ENCODE measurements at places on chromosomes 7 and 10.

- DNase-seq, result no peak
Measured at GRCh38 chr10:14491811-14492210, 161.1 kb upstream of the FRMD4A start.

DNA sequence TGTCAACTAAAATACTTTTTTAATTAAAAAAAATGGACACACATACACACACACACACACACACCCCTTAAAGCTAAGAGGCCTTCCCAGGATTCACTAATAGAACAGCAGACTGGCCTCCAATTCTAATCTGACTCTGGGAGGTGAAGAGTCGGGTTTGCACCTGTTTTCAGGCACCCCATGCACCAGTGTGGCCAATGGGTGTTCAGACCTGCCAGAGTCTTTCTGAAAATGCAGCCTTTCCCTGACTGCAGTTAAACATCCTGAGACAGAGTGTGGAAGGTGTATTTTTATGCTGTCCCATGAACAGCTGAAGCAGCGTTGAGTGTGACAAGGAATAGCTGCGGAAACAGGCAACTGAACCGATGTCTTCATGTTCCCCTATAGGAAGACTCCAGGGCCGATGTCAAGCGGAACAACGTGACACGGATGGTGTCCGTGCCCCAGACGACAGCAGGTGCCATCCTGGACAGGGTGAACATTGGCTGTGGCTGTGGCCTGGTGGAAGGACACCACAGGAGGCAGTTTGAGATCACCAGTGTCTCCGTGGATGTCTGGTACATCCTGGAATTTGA is 74.6 kb upstream of the LYZL2 start:
- no peak for DNase-seq

GRCh38 chr10:117894339-117894738 is 152.4 kb downstream of the RAB11FIP2 start:
- no peak for DNase-seq

GRCh38 chr7:124718032-124718766 is 47.4 kb downstream of the GPR37 start:
- no peak for DNase-seq

DNA sequence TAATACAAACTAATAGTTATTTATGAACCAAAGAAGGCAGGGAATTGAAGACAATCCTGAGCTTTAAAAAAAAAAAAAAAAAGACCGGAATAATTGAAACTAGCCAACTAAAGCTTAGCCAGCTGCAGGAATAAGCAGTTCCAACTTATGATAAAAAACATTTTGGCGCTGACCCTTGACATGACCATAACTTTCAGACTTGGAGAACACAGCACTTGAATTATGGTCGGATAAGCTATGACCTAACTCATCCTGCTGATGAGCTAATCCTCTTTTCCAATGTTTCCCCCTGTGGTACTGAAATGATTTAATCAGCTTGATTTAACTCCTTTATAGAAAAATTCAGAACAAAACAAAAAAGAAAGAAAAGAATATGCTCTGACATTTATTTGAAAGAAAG is 181.8 kb downstream of the DGKB start:
- no peak for DNase-seq

DNA sequence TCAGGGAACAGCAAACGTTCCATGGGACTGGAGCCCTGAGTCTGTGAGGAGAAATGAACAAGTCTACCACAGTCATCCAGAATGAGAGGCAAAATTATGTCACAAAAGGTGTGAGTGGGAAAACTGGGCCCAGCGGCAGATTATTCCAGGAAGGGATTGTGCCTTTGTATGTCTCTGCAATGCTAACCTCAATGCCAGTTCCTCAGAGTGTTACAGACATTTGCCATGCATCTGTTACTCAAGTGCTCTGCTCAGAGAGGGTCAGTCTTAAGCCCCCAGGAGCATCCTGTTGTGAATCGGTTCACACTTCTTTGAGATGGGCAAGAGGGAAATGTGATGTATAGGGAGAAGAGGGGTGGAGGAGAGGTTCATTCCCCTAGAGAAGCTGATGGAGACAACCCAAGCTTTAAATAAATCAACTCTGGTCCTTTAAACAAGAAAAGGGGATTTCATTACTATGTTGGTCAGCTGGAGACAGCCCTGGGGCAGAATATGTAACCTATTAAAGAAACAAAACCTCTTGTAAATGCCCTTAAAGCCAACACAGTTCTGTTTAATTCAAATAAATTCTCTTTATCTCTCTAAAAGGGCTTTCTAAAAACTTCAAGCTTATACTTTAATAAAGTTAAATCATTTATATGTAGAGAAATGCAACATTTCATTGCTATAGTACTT is 85.9 kb upstream of the GRB10 start:
- DNase-seq, result no peak

GRCh38 chr10:61346796-61347413 is 106.3 kb downstream of the TMEM26 start:
- DNase-seq, result no peak

- no peak for DNase-seq
Measured at GRCh38 chr10:43843321-43844101, 194.8 kb upstream of the ZNF32 start.

- no peak for DNase-seq
Measured at GRCh38 chr10:85597006-85597405, 769.6 kb downstream of the GRID1 start.

DNA sequence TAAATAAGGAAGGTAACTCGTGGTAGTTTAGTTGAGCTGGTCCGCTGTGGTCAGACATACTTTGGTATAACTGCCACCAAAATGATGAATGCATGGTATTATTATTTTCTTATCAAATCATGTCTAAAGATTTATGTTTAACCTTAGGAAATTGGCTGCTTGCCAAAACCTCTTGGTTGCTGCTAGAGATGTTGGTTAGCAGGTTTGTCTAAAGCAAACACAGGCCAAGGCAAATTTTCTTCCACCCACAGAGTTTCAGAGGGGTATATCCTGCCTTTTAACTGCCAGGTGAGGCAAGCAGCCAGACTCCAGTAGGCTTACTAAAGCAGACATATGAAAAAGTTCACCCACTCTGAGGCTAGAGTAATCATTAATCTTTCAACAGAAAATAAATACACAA is 101.4 kb downstream of the SEMA3E start:
- DNase-seq, result no peak

- no peak for DNase-seq
Measured at GRCh38 chr10:69636626-69637605, 6.9 kb downstream of the FAM241B start.

DNA sequence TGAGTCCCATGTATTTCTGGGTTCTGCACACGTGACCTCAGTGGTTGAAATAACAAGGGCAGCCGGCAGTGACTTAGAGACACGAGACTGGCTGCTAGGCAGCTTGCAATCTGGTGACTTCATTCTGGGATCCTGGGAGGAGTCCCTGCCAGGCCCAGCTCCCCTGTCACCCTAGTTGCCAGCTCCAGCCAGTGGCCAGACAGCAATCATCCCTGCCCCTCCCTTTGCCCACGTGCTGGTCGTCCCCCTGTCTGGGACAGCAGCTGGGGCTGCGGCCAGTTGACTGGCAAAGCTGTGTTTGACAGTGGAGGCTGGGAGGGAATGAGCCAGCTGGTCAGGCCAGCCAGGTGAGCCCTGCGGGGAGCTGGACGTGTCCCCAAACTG is 30.0 kb downstream of the ADGRA1 start:
- no peak for DNase-seq

DNA sequence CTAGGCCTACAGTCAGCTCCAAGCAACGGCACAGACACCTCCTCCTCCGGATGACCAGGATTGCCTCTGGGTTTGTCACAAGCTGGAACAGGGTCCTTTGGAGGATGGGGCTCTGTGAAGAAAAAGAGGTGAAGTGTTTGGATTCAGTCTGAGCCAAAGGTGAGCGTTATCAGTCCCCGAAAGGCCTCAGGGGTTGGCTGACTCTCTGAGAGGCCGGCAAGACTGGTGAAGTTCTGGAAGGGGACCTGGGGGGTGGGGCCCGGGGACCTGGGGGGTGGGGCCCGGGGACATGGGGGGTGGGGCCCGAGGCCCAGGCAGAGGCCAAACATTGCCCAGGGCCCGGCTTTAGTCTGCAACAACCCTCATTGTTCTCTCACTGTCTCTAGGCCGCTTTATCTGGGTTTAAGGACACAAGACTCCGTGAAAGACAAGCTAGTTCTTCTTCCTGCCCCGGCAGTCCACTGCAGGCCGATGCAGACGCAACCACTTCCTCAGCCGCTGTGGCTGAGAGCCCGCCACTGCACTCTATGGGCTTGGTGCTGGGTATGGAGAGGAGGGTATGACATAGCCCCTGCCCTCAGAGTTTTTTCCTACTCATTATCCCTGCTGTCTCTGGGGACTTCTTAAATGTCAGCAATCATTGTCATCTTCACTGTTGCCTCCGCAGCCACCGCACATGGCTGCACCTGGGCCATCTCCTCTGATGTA is 27.4 kb upstream of the PSAP start:
- peak; percentile 55 for DNase-seq

- no peak for DNase-seq
Measured at GRCh38 chr10:43402880-43403452, 6.0 kb downstream of the HNRNPF start.

GRCh38 chr10:116848944-116849247 is 403 bp upstream of the ENO4 start:
- DNase-seq, result no peak

DNA sequence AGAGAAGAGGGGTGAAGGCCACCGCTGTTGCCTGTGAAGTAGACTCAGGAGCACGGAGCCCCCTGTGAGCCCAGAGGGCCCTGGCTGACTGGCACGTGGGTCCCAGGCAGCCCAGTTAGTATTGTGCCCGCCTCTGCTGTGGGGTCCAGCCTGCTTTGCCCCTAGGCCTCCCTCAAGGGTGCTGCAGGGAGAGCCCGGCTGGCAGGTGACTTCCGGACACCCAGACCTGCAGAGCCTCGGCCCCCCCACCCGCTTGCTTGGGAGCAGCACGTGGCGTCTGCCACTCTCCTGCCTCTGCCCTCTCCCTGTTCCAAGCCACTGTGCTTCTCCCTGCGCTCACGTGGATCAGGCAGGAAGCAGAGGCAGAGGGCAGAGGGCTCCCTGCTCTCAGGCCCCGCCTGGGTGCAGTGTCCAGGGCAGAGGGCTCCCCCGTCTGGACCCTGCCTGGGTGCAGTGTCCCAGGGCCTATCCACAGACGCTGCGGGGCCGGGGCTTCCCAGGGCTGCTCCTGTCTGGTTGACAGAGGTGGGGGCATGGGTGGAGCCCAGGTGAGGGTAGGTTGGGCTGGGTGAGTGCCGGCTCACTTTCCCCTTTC is 88.4 kb downstream of the DNAJB6 start:
- no peak for DNase-seq

DNA sequence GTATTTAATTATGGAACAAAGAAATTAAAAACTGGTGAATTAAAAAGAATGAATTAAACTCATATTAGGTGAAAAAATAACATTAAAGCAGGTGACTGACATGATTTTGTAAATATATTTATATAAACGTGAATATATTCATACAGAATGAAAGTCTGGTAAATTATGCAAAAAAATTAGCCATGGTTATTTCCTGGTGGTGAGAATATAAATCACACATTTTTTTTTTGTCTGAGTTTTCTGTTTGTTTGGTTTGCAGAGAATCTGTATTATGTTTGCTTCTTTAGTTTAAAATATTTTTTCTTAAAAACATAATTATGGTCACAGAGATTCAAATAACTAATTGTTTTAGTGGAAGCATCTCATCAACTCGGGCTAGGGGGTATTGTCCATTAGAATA is 73.0 kb upstream of the CSTF2T start:
- no peak for DNase-seq

GRCh38 chr7:55124989-55125875 is 106.4 kb downstream of the EGFR start:
- DNase-seq, result no peak

DNA sequence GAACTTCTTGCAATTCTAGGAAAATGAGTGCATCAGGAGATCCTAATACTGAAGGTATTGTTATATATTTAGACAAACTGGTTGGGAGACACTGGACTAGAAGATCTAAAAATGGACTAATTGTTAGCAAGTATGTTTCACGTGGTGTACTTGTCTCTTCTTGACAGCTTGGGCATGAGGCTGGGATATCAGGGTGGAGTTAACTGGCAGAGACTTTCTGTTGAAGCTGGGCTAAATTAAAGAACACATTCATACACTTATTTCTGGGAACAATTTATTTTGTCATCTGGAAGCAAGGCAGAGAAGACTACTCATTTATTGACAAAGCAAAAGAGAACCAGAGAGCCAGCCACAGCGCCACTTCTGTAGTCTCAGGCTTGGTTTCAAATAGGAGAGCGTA is 25.9 kb downstream of the TYW1 start:
- no peak for DNase-seq

GRCh38 chr10:1624240-1624639 is 113.1 kb downstream of the ADARB2 start:
- DNase-seq, result no peak

- no peak for DNase-seq
Measured at GRCh38 chr7:155858521-155859061, 46.3 kb upstream of the SHH start.

DNA sequence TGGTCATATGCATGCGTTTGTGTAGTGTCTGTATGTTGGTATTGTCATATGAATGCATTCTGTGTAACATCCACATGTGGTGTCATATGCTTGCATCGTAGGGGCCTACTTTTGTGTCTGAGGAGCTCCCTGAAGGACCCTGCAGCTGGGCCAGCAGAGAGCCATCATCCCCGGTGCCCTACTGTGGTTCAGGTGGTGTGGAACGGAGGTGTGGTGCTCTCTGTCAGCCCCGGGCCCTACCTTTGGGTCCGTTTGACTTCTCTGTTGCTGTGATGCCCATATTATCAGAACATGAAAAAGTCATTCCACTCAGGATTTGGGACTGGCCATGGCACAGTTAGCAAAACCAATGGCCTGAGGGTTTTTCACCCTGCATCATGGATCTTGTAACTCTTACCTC is 217.9 kb downstream of the ADARB2 start:
- DNase-seq, result no peak

- peak; percentile 12 for DNase-seq
Measured at GRCh38 chr7:112510001-112510742, 29.4 kb downstream of the LSMEM1 start.

DNA sequence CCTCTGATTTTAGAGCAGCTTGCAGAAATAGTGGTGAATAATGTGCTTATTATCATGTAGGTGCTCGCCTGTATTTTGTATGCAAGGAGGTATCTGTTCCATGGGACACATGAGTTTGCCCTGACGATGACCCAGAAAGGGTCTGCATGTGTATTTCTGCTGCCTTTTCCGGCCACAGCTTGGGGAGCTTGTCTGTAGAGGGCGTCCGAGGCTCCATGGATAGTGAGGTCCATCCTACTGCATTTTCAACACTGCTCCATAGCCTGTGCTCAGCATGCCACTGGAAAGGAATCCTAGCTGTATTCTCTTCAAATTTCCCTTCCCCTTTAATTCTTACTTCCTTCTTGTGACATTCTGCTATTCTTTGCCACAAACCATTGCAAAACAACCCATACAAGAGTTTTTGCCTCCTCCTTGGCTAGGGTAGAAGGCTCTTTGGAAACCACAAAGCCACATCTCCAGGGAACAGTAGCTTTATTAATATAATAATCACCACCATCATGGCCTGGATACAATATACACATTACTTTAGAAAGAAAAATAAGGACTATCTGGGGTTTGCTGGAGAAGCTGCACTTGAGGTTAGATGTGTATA is 127.7 kb downstream of the DYNC1I1 start:
- no peak for DNase-seq
